ENCODE measurements at places on chromosomes 4 and X.

- DNase-seq = no peak
These were observed 48.1 kb upstream of the PLK4 start for GRCh38 chr4:127832585-127832984.

GRCh38 chrX:830532-830931, 199.9 kb downstream of the SHOX start:
- no peak for DNase-seq

- no peak for DNase-seq
These were observed 19.6 kb downstream of the IL15 start for GRCh38 chr4:141656031-141656430.

- DNase-seq = no peak
These were observed 518.9 kb upstream of the INTU start for GRCh38 chr4:127113844-127114362.

DNA sequence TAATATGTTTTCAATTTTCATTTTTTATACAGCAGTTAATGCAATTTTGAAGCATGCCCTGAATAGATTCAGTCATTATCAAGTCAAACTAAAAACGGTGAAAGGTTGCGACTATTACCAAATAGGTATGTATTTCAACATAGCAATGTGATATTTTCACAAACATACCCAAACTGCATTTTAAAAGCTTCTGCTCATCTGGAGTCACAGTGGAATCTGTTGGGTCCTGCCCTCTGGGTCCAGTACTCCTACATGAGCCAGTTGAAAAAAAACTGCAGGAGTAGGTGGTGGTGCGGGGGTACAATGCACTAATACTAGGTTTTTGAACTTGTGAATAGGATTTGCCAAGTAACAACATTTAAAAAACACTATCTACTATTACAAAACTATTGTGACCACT, 938 bp downstream of the GPR34 start:
- no peak for DNase-seq

DNA sequence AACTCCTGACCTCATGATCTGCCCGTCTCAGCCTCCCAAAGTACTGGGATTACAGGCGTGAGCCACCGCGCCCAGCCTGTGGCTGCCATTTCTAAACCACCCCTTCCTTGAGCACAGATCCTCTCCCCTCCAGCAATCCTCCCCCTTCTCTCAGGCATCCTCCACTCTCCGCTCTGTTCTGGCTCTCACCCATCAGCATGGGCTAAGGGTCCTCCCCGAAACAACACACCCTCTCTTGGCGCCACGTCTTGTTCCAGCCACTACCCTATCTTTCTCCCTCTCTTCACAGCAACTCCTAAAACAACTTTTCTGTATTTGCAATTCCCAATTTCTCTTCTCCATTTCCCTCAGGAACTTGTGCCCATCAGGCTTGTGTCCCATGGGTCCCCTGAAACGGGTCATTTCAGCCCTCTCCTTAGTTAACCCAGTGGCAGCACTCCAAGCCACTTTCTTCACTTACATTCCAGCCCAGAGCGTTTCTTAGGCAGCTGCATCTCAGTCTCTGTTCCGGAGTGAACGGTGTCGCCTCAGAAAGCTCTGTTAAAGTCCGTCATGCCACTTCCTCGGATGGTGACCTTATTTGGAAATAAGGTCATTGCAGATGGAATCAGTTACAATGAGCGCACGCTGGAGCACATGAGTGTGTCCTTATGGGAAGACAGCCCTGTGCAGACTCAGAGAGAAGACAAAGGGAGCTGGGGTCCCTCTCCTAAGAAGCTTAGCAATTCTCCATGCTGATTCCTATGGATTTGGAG, 28.3 kb upstream of the CLDN24 start:
- DNase-seq = no peak

DNA sequence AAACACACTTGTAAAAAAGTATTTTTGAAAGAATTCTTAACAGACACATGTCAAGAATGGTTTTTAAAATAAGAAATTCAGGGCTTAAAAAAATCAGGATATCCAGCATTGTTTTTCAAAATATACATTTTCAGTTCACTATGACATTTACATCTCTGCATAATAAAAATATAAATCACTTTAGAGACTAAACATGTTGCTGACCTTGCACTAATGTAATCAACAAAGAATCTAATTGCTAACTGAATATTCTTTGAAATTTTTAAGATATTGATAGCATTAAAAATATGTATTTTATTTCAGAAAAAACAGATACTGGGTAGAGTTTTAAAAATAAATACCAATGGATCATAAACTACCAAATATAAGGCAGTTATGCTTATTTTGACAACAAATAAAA, 26.4 kb downstream of the RPS6KA6 start:
- DNase-seq = no peak
